ENCODE measurements at places on chromosomes 11 and 22.
A peak's percentile ranks its signal among the peaks of the same experiment; 100 is the strongest.

DNA sequence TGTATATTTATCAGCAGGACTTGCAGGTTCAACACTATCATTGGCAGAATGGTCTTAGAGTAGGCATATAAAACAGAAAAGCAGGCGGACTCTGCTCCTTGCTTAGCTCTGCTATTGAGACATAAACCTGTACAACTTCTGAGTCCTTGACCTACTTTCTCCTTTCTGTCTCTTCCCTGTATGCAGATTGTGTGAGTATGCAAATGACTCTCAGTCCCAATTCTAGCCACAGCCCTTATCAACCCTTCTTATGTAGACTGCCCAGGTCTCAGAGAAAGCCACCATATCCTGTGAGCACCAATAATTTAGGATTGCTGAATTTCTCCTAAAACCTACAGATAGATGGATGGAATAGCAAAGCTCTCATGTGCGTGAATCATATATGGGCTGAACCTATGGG, 367.6 kb upstream of the DDI1 start:
- no peak for ATAC-seq

- peak; percentile 30 for ATAC-seq
These were observed 20.4 kb downstream of the ZNRF3 start for GRCh38 chr22:28903729-28904128.

GRCh38 chr22:48943567-48944432, 883.9 kb downstream of the BRD1 start:
- peak; percentile 48 for ATAC-seq

DNA sequence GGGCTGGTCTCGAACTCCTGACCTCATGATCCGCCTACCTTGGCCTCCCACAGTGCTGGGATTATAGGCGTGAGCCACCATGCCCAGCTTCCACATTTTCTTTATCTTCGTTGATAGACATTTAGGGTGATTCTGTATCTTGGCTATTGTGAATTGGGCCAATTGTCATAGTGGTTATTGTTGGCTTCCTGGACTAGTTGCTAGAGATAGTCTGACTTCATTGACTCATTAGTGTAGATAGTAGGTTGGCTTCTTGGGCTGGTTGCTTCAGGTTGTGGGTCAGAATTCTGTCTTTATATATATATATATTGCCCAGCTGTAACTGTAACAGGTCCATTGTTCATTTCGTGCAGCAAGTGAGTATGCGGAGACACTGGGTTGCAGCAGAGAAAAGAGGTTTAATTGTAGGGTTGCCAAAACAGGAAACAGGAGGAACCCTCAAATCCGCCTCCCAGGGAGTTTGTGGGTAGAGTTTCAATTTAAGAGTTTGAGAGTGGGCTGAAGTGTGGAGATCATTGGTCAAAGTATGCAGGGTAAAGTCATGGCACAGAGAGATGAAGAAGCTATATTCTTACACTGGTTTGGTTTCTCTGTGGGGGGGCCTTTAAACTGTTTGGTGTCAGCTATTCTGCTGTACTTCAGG, 22.0 kb downstream of the ATG13 start:
- no peak for ATAC-seq

DNA sequence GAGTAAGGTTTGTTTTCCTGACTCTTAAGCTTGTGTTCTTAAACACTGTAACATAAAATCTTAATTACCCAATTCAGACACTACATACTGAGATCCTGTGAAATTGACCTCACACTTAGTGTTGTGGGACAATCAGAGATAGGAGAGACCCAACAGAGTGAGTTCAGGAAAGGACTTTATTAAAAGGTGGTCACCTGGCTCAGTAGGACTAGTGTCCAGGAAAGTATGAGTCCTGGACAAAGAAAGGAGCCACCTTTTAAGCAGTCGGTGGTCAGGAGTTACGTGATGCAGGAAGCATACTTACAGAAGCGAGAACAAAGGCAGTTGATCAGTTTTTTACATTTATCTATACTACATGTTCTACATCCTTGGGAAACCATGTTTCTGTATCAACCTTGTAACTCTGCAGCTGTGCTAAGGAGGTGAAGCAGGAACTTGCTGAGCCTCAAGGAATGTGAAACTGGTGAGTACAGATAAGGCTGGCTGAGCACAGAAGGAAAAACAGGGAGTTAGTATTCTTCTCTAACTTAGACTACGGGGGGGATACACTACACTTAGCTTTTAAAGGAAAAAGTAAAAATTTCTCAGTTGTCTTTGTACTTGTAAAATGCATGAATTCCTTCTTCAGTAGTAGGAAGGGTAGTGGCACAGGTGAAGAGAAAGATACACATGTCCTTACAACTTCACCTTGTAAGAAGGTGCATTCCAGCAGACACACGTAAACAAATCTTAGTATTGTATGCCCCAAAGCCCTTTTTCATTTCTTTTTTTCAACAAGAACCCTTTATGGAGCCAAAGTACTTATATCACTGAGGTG, 15.1 kb downstream of the OR51E1 start:
- ATAC-seq: no peak

DNA sequence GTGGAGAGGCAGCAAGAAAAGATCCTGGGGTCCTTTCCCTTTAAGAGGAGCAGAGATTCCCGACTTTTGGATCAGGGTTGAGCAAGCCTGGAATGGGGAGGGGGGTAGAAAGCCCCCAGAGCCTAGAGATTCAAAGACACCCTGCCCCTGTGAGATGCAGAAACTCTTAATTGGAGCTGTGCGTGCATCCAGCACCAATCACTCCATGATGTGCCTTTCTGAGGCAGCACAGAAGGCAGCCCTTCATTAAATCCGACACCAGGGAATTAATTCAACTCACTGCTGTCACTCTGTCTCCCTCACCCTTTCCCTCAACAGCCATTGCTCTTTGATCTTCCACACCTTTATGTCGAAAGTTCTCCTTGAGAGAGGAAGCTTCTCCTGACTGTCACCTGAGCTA, 43.0 kb downstream of the DSCAML1 start:
- ATAC-seq: no peak

- no peak for ATAC-seq
These were observed 58.6 kb upstream of the PRDM11 start for GRCh38 chr11:45087900-45088160.

GRCh38 chr11:93540896-93541553, 2.2 kb downstream of the SMCO4 start:
- ATAC-seq: no peak

DNA sequence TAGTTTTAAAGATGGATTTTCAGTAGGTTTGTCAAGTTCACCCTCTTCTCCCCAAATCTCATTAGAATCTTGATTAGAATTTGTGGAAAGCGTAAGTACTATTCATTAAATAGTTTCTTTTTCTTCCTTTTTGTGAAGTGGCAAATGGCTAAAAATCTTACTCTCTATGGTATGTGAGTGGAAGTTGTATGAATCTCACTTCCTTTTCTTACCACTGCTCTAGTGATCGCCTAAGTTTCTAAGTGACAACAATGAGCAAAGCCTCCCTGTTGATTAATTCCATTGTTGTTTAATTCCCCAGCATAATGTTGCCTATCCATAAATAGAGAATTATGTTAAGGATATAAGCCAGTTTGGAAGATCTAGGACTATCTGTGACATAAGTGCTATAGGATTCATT, 82.7 kb downstream of the PGR start:
- no peak for ATAC-seq

GRCh38 chr11:75013051-75013450, 24.3 kb downstream of the NEU3 start:
- ATAC-seq: no peak

DNA sequence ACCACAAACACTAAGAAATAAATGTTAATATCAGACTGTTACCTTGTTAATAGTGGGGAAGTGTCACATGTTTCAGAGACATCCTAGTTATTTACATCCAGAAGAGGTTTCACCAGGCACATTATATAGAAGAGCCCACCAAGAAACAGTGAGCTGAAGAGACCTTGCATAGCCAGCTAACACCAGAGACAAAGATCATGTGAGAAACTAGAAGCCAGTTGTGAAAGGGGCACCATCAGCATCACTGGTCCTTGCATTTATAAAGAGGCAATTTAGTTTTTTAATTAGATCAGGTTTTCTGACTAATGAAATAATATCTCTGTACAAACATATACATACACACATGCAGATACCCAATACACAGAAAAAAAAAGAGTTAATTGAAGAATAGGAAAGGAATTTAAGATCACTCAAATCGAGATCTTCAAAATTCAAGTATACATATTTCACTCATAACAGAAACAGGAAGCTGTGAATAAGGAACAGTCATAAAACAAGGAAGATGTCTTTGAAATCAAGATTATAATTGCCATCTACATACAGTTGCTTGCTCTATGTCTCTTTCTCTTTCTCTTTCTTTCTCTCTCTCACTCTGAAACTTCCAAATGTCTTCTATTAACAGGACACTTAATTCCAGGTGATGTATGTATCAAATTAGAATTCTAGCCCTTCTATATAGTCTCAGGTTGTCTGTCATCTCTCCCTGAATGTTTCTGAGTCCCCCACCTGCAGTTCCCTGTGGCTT, 348.7 kb downstream of the ETS1 start:
- no peak for ATAC-seq

DNA sequence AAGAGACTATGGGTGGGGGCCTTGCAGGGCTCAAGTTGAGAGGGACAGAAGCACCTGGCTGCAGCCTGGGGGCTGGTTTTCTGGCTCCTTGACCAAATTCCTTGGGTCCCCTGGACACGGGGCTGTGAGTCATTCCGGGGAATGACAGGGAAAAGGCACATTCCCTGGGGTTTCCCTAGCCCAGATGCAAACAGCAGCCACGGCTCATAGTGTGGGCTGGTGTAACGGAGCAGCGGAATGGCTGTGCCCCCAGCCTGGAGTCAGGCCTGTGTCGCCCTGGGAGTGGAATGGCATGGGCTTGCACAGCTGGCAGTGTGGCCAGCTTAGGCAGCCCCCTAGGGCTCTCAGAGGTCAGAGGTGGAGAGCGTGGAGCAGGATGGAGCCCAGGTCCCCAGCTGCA, 77.6 kb upstream of the KCNQ1OT1 start:
- ATAC-seq: no peak

DNA sequence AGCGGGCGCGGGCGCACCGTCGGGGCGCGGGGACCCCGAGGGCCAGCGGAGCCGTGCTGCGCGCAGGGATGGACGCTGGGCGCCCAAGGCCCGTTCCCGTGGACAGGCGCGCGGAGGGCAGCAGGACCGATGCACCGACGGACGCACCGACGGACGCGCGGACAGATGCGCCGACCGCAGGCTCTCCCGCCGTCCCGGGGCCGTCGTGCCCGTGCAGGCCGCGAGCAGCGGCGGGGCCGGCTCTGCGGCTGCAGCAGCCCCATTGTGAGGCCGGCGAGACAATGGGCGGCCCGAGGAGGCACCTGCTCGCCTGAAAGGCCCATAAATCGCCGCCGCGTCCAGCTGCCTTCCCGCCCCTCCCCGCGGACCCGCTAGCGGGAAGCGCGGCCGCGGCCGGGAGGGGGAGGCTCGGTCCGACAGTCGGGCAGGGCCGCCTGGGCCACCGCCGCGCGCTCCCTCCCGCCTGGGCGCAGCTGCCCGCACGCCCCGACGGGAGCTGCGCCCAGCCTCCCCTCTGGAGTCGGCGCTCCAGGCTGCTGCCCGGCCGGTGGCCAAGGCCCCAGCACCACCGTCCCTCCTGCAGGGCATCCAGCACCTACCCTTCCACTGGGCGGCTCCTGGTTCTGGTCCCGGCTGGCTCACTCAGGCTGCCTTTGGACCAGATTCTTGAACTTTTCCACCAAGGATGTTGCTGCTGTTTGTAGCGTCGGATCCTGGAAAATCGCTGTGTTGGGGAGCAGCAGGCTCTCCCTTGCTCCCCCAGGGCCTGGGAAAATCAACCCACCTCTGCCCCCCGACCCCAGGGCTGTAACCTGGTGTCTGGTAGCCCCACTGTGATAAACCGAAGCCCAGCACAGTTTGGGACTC, 15.8 kb downstream of the CDKN1C start:
- ATAC-seq: no peak

DNA sequence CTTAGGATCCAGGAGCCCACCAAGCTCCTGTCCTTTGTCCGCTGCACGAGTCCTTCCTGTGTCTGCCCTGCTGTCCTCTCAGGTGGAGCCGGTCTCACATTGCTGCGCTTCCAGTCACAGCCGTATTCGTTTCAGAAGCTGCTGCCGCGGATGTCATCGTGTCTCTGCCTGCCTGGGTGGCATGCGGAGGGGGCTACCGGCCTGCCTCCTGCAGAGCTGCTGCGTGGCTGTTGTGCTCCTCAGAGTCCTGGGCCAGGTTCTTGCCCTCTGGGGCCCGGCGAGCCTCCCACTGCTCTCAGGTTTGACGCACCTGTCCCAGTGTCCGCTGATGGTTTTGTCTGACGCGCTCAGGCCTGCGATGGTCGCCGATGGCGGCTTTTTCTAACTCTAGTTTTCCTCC, 254.2 kb downstream of the TBC1D22A start:
- ATAC-seq: no peak

GRCh38 chr11:118341815-118342489, 553 bp downstream of the CD3D start:
- ATAC-seq: no peak

DNA sequence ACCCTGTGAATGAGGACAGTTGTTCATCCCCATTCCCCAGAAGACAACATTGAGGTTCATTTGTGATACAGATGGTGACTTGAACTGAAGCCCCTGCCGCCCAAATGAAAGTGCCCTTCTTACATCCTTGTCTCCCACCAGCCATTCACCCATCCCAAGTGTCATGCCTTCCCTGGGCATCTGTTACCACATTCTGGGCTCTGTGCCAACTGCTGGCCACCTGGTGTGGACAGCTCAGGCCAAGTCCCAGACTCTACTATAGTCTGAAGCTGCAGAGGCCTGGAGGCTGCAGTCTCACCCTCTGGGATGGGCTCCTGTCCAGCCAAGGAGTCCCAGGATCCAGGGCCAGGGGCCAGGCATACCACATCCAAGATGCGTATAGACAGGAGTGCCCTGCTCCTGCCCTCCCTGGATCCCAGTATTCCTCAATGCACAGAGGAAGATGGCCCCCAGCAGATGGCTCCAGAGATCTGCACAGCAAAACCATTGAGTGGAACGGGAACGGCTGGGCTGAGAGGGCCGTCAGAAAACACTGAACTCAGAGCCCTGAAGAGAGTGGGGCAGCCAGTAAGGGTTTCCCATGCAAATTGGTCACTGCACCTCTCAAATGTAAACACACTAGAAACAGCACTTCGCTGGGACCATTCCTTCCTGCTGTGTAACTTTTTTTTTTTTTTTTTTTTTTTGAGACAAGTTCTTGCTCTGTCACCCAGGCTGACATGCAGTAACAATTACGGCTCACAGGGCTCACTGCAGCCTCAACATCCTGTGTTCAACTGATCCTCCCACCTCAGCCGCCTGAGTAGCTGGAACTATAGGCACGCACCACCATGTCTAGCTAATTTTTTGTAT, 22.8 kb downstream of the ARRB1 start:
- ATAC-seq: peak; percentile 68

- no peak for ATAC-seq
These were observed 10.7 kb downstream of the PRAME start for GRCh38 chr22:22548317-22548716.

DNA sequence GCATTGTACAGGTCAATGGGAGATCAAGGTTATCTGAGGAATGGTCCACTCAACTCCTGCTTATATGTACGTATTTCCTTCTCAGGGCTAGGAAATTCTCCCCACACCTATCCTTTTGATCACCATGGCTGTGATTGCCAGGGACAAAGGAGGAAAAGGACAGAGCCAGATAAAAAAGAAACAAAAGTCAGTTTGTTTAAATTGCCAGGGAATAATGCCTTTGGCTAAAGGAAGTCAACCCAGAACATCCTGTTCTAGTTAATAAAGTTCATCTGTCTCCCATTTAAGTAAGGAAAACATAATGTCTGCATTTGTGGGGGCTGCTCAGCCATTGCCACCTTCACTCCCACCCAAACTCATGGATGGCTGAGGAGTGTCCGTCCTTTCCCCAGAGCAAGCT, 124.7 kb downstream of the ME3 start:
- no peak for ATAC-seq

All from esophagus mucosa (tissue), 1 donor.